Osteoblast (primary cell): ENCODE measurements at places on chromosomes 5 and 9. TPM values are rescaled to one million over a fixed set of nuclear protein-coding genes. Genes with fewer than 3 reads are reported as not detected.

DNA sequence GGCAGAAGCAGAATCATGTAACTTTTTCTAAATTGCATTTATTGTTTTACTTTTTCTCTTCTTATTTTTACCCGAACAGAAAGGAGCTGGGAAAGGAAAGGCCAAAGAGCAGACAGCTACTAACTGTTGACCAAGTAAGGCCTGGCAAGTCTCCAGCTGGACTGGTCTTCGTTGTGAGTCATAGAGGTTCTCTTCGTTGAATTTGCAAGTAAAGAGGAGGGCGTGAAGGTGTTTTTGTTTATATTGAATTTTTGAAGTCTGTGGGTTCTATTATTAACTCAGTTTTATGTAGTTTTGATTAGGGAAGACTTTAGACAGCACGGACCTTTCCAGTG lies 416.5 kb upstream of the CCNH start:
- H3K4me3 ChIP-seq: no peak overlapping the region
- no peaks in the 10 kb centered on the region for H3K27me3 ChIP-seq
- H3K4me1 ChIP-seq: no peaks in the 10 kb centered on the region
- DNase-seq: no peak
- no peaks in the 10 kb centered on the region for H3K36me3 ChIP-seq

GRCh38 chr5:101212942-101213514 lies 309.9 kb upstream of the ST8SIA4 start:
- H3K4me1 ChIP-seq: no peaks in the 10 kb centered on the region
- no peaks in the 10 kb centered on the region for H3K36me3 ChIP-seq
- H3K27ac ChIP-seq: no peak overlapping the region
- no peak overlapping the region for H3K4me3 ChIP-seq
- DNase-seq: peak; percentile 13

Gene SLC30A5
- total RNA-seq: 42.0 and 47.7 TPM in 2 replicates

Gene HMMR
- 2.5 and 2.9 TPM in 2 replicates for total RNA-seq

DNA sequence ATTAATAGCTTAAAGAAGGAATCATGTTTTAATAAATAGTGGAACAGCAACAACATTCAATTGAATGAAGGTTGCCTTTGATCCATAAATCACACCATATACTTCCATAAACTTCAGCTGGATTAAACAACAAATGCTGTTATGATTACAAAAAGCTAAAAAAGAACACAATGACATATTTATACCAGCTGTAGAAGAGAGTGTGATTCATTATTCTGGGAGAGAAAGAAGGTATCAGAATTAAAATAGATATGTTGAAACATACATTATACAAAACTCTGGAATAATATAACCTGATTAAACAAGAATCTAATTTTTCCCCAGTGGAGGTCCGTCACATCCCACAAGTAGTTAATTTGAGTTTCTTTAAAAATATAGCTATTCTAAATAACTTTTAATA lies 7.5 kb upstream of the RECK start:
- H3K27ac ChIP-seq: peak overlapping the region; percentile 79
- H3K4me1 ChIP-seq: peaks cover 37% of the 10 kb centered on the region
- H3K36me3 ChIP-seq: no peaks in the 10 kb centered on the region
- no peaks in the 10 kb centered on the region for H3K27me3 ChIP-seq
- peak; percentile 82 for DNase-seq

Gene SVEP1
- 37.6 and 43.0 TPM in 2 replicates for total RNA-seq

DNA sequence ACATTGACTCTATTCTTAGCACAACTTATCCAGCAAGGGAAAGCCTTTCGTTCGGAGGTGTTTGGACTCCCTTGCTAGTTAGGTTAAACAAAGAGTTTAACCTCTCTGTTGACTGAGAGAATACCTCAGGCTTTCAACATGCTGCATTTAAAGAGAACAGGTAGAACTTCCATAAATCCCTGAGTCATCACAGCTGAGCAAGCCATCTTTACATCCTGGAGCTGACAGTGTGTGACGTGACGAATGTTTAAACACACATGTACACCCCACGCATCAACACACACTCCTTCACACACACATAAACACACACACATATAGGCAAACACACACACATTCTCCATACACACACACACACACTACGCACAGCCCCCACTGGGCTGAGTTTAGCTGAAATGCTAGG lies 152.8 kb downstream of the ADAMTS12 start:
- no peak overlapping the region for H3K4me3 ChIP-seq
- H3K27me3 ChIP-seq: no peaks in the 10 kb centered on the region
- H3K27ac ChIP-seq: no peak overlapping the region
- DNase-seq: no peak

DNA sequence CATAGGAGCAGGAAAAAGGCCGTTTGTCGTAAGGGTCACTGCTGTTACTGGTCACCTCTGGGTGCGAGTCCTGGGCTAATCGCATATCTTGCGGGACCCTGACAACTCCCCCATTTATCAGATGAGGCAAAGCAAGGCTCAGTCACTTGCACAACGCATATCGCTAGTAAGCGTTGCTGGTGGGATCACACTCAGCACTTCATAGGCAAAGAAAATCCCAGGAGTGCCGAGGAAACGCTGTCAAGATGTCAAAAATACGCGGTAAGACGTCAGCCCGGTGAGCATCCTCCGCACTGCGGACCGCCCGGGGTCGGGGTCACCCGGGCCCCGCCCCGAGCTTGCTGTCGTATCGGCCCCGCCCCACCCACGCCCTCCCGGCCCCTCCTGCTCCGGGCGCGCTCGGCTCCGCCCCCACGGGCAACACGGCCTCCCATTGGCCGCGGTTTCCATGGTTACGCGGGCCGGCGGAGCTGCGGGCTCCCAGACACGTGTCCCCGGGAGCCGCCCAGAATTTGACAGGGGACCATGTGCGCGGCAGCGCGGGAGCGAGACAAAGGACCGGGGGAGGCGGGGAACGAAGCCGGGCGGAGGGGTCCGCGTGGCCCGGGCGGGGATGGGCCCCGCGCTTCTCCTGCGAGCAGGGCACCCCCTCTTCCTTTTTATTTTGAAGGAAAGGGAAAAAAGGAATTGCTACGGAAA lies 80.2 kb upstream of the IER5L start:
- peak overlapping the region; percentile 67 for H3K4me3 ChIP-seq
- H3K27ac ChIP-seq: no peak overlapping the region
- peaks cover 19% of the 10 kb centered on the region for H3K27me3 ChIP-seq
- DNase-seq: peak; percentile 100

GRCh38 chr9:80175286-80176150 lies 603.8 kb downstream of the TLE4 start:
- no peaks in the 10 kb centered on the region for H3K27me3 ChIP-seq
- no peak overlapping the region for H3K27ac ChIP-seq
- no peaks in the 10 kb centered on the region for H3K4me1 ChIP-seq
- no peak for DNase-seq
- H3K36me3 ChIP-seq: no peaks in the 10 kb centered on the region

- H3K4me3 ChIP-seq: no peak overlapping the region
- no peaks in the 10 kb centered on the region for H3K36me3 ChIP-seq
- no peak overlapping the region for H3K27ac ChIP-seq
- no peak for DNase-seq
Measured at GRCh38 chr5:144522698-144523097, 352.0 kb downstream of the KCTD16 start.

Gene PRSS3
- total RNA-seq: 2.2 and 3.5 TPM in 2 replicates

Gene SLC34A3
- total RNA-seq: not detected in 2 replicates

GRCh38 chr5:15823398-15823797 lies 323.4 kb downstream of the FBXL7 start:
- H3K27ac ChIP-seq: no peak overlapping the region
- no peak overlapping the region for H3K4me3 ChIP-seq
- peak; percentile 27 for DNase-seq
- no peaks in the 10 kb centered on the region for H3K36me3 ChIP-seq
- peaks cover 21% of the 10 kb centered on the region for H3K4me1 ChIP-seq
- no peaks in the 10 kb centered on the region for H3K27me3 ChIP-seq

Gene FBP1
- 0.72 TPM in 1 of 2 replicates, not detected in the other for total RNA-seq

Gene SURF2
- total RNA-seq: 10.3 and 15.2 TPM in 2 replicates

GRCh38 chr5:158212237-158212636 lies 353.3 kb upstream of the CLINT1 start:
- no peak overlapping the region for H3K4me3 ChIP-seq
- no peak for DNase-seq
- no peak overlapping the region for H3K27ac ChIP-seq
- H3K27me3 ChIP-seq: peaks cover 4% of the 10 kb centered on the region

DNA sequence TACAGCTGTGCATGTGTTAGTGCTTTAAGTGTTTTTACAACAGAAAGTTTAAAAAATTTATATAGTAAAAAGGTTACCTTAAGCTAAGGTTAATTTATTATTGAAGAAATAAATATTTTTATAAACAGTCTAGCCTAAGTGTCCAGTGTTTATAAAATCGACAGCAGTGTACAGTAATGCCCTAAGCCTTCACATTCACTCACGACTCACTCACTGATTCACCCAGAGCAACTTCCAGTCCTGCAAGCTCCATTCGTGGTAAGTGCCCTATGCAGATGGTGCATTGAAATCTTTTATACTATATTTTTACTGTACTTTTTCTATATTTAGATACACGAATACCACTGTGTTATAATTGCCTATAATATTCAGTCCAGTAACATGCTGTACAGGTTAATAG lies 159.1 kb downstream of the ROR2 start:
- no peak overlapping the region for H3K4me3 ChIP-seq
- DNase-seq: no peak
- H3K36me3 ChIP-seq: no peaks in the 10 kb centered on the region
- peaks cover 7% of the 10 kb centered on the region for H3K27me3 ChIP-seq

DNA sequence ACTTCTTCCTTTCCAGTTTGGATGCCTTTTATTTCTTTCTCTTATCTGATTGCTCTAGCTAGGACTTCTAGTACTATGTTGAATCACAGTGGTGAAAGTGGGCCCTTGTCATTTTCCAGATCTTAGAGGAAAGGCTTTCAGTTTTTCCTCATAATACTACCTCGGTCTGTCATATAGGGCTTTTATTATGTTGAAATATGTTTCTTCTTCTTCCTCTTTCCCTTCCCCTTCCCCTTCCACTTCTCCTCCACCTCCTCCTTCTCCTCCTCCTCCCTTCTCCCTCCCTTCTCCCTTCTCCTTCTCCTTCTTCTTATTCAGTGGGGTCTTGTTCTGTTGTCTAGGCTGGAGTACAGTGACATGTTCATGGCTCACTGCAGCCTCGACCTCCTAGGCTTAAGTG lies 9.2 kb upstream of the TERT start:
- DNase-seq: no peak
- H3K4me1 ChIP-seq: no peaks in the 10 kb centered on the region
- no peak overlapping the region for H3K27ac ChIP-seq
- H3K36me3 ChIP-seq: no peaks in the 10 kb centered on the region

DNA sequence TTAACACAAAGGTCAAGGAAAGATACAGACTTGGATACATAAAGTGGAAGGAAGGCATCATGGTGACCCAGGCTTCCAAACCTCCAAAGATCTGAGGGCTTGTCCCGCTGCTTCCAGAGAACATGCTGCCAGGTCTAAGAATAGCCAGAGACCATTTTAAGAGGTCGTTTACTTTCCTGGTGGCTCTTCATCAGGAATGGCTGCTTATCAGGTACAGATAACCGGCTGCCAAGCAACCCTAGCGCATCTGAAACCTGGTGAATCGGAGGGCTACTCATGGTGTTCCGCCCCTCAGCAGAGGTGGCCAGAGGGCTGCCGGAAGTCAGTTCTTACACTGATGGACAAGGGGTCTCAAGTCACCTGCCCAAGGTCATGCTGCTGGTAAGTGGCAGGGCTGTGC lies 251.3 kb upstream of the DAP start:
- DNase-seq: no peak
- H3K4me1 ChIP-seq: no peaks in the 10 kb centered on the region
- no peaks in the 10 kb centered on the region for H3K27me3 ChIP-seq
- no peak overlapping the region for H3K27ac ChIP-seq
- no peak overlapping the region for H3K4me3 ChIP-seq

DNA sequence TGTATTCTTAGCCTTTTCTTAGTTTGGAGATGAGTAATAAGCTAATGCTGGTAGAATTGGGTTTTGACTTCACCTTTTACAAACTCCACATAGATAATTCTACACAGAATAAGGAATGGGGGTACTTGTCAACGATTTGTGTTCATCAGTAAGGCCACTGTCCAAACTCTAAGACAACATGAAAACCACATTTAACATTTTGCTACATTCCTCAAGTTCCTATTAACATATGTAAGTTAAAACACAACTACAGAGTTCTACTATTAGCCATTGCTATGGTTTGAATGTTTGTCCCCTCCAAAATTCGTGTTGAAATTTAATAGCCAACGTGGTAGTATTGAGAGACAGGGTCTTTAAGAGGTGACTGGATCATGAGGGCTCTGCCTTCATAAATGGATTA lies 31.9 kb downstream of the MEIKIN start:
- H3K27ac ChIP-seq: no peak overlapping the region
- no peak for DNase-seq
- no peak overlapping the region for H3K4me3 ChIP-seq
- no peaks in the 10 kb centered on the region for H3K27me3 ChIP-seq

GRCh38 chr5:133750356-133750755 lies 138.0 kb upstream of the FSTL4 start:
- no peaks in the 10 kb centered on the region for H3K4me1 ChIP-seq
- H3K36me3 ChIP-seq: no peaks in the 10 kb centered on the region
- H3K27me3 ChIP-seq: no peaks in the 10 kb centered on the region
- no peak overlapping the region for H3K4me3 ChIP-seq

Gene IFNB1
- total RNA-seq: not detected in 2 replicates
